LHCN-M2 (cell line): ENCODE measurements at places on chromosomes 4 and X.

DNA sequence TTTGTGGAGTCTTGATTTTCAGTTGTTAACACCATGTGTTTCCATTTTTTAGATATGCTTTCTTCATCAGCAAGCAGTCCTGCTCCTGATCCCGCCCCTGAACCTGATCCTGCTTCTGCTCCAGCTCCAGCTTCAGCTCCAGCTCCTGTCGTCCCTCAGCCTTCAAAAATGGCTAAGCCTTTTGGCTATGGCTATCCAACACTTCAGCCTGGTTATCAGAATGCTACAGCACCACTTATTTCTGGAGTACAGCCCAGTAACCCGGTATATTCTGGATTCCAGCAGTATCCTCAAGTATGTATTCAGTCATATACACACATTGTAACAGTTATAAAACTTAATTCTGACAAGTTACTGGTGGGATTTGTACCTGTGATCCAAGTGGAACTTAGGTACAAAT, 60.9 kb downstream of the SEC24B start:
- DNase-seq = no peak

DNA sequence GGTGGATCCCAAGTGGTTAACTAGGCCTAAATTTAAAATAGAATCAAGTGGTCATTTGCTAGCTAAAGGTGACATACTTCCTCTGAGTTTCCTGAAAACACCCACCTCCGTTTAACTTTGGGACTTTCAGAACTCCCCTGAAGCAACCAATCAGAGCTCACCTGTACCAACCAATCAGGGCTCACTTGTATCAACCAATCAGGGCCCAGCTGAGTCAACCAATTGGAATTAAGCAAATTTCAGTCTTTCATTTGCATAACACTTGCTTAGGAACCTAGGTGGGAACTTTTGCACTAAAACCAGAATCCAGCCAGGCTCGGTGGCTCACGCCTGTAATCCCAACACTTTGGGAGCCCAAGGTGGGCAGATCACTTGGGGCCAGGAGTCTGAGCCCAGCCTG, 15.9 kb downstream of the GPC4 start:
- no peak for DNase-seq

GRCh38 chr4:187335339-187335738, 611.7 kb upstream of the FAT1 start:
- no peak for DNase-seq

- no peak for DNase-seq
These were observed 45.0 kb upstream of the TNIP3 start for GRCh38 chr4:121209171-121209570.

DNA sequence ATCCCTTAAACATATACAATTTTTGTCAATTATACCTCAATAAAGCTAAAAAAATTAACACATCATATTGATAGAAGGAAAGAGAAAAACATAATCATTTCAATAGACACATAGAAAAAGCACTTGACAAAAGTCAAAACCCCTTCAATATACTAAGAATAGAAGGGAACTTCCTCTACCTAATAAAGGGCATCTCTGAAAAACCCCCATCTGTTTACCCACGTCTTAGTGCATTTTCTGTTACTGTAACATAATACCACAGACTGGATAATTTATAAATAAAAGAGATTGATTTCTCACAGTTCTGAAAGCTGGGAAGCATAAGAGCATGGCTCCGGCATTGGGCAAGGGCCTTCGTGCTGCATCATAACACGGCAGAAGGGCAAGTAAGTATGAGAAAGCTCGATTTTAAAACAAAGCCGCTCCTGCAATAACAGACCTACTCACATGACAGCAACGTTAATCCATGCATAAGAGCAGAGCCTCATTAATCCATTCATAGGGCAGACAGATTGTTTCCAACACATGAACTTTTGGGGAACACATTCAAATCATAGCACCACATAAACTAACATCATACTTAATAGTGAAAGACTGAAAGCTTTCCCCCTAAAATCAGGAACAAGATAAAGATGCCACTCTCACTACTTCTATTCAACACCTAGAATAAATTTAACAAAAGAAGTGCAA, 15.7 kb downstream of the STEEP1 start:
- DNase-seq = no peak
